ENCODE measurements at places on chromosomes 1 and 21.

- peak; percentile 78 for DNase-seq
Measured at GRCh38 chr1:205631010-205631767, 622 bp downstream of the ELK4 start.

DNA sequence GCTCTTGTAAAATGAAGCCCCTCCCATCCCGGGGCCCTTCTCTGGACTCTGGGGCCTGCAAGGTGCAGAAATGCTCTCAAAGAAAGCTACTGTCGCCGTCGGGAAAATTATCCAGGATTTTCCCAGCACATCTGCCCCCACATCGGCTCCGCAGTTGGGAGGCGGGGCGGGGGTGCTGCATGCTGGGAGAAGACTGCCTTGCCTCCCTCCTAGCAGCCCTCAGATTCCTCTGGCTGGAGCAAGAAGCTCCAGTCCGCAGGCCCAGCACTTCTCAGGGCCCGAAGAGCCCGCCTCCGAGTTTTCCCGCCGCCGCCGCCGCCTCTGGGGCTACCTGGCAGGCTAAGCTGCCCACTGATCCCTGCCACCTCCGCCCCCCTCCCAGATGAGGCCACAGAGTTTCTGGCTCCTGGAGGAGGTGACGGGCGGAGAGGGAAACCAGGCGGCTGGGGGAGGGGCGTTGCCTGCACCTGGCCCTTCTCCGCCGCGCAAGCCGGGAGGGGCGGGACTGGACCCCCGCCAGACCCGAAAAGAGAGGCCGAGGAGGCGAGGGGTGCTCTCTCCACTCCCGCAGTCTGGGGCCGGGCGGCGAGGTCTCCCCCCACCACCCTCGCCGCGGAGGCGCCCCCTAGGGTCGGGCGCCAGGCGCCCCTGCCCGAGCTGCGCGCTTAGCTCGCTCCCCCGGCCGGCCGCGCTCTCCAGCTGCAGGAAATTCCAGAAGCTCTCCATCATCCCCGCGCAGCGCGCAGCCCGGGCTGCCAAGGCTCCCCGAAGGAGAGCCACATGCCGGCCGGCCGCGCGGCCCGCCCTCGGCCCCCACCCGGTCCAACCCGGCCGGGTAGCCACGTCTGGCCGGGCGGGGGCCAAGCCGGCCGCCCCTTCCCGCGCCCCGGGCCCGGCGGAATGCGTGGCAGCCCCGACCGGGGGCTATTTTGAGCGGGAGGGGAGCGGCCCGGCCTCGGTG lies 28.8 kb downstream of the AHDC1 start:
- DNase-seq = peak; percentile 78

DNA sequence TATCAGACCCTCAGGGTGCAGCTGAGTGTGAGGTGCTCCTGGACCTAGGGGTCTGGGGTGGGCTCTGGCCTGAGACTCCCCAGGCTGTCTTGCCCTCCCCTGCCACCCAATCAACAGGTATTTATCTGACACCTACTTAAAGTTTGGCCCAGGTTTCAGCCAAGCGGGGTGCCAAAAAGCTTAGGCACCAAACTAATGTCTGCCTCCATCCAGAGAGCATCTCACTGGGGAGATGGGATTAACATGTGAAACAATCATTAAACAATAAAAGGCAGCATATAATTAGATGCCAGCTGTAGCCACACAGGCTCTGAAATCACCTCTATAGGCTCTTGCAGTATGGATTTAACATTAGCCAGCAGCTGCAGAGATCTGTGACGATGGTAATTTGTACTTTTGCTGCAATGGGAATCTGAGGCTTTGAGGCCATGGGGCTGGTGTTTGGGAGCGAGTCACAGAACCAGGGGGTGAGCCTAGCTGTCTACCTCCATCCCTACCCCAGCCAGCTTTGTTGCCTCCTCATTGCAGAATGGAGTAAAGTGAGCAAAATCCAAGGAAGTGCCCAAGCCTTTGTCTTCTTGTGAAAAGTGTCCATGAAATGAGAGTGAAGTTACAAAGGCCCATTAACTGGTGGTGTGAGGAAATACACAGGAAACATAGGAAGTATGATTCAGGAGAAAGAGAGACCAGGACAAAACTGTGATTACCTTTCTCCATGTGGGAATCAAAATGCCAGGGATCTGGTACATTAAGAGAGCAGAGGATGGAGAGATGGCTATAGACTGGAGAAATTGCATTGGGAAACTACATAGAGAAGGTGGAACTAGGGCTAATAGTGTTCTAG lies 36.1 kb downstream of the EIF2D start:
- DNase-seq = no peak

DNA sequence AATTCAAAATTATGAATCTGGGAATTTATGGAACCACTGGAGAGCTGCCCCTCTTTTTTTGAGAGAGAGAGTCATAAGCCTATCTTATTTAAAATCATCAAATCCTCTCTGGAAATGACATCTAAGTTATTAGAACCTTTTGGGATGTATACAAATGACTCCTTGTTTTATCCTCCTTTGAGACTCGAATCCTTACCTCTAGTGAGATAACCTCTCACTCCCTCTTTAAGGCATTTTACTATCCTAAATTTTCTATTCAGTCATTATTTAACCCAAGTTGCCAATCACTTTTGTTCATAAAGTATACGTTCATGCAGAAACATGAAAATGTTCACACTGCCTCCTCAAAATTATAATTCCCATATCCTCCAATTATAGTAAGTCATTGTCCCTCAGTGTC lies 313.6 kb upstream of the C1orf87 start:
- no peak for DNase-seq

GRCh38 chr1:1421147-1421906 lies at the start of gene ANKRD65:
TSS of gene ANKRD65 (minus strand) at chr1:1421276. CDS start at chr1:1421005, 271 bp downstream.
- peak; percentile 64 for DNase-seq

DNA sequence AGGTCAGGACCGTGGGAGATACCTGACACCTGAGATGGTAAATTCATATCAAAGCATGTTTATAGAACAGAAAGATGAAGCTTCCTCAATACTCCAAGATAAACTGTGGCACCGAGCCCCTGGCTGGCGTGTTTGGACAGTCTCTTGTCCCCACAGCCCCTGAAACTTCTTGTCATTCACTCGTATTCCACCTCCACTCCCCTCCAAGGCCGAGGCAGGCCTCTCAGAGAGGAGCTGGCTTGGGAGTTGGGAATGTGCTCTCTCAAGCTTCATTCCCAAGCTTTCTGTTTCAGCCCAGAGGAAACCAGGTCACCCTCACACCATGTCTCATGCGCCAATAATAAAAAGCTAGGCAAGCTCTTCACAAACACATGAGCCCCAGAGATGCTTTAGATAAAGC lies 86.1 kb downstream of the NPHP4 start:
- DNase-seq = no peak

DNA sequence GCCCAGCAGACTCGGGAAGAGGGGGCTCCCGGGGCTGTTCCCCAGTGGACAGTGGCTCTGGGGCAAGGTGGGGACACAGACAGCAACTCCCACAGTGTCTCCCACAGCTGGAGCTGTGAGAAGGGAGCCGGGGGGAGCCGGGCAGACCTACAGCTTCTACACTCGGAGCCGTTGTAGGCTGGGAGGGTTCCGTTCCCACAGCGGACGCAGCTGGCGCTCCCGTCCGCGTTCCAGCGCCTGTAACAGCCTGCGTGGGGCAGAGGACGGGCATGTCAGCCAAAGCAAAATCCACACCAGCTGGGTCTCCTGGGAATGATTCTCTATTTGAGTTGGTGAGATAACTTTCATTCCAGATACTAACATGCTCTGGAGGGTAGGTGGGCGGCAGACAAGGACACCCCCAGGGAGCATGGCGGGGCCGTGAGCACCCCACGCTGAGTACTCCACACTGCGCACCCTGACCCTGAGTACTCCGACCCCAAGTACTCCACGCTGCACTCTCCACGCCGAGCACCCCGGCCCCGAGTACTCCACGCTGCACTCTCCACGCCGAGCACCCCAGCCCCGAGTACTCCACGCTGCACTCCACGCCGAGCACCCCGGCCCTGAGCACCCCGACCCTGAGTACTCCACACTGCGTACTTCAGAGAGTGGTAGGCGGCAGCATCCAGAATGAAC lies 13.4 kb upstream of the RNF223 start:
- no peak for DNase-seq

- no peak for DNase-seq
Measured at GRCh38 chr1:185824106-185824505, 89.9 kb downstream of the HMCN1 start.

DNA sequence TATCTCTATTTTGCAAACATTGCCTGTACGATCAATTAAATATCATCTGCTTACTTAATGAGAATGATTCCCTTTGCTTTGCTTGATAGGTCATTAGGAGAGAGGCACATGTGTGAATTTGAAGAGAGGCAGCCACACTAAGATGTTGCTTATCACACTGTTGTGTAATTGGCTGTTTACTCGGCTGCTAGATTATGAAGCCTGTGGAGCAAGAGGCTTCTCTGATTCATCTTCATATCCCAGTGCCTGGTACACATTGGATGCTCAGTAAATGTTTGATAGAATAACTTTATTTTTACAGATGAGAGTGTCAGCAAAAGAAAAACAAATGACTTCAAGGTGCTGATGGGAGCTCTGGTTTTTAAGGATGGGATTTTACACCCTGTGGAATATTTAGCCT lies 156.2 kb upstream of the C8B start:
- no peak for DNase-seq

- no peak for DNase-seq
Measured at GRCh38 chr1:82978461-82979324, 1020.2 kb downstream of the TTLL7 start.

GRCh38 chr1:226481133-226481532 lies 67.4 kb upstream of the STUM start:
- no peak for DNase-seq

GRCh38 chr1:178031856-178032320 lies 62.0 kb upstream of the RASAL2 start:
- peak; percentile 70 for DNase-seq

- no peak for DNase-seq
Measured at GRCh38 chr1:88145752-88146151, 538.3 kb upstream of the PKN2 start.

DNA sequence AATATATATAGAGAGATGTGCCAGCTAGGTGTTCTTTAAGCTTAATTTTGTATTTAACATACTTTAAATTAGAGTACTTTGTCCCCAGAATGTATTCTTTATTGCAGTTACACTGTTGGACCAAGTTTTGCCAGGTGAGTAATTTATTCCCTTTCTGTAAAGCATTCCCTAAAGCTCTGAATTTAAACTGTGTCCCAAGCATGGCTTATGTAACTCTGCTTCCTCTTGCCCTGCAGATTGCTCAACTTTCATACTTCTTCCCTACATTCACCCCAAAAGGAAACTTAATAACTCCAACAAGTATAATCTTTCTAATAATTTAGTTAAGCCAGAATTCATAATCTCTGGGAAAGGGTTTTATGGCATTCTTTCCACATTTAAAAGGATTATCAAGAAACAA lies 5.6 kb downstream of the LYPLAL1 start:
- DNase-seq = no peak

DNA sequence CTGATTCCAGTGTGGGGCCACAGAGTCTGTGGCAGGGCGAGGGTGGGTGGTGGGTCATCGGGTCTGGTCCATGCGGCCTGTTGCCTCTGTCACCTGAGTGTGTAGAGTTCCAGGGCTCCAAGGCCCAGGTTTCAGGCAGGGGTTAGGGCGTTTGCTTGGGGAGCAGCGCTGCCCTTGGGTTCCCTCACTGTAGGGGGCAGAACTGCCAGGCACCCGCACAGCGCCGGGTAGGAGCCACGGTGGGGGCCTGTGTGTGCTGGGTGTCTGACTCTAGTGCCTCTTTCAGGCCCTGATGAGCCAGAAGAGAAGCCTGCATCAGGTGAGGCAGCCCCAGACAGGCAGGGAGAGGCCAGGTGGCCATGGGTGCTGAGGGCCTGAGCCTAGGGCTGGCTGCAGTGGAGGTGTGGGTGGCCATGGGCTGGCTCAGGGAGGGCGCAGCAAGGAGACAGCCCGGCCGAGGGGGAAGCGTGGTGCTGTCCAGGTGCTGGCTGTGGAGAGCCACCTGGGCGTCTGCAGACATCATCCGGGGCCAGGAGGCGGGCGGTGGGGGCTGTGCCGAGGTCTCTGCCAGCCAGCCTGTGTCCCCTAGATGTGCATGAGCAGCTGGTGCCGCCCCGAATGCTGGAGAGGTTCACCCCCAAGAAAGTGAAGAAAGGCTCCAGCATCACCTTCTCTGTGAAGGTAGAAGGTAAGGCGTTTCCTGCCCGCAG lies 72.3 kb downstream of the TRIM11 start:
- DNase-seq = no peak

DNA sequence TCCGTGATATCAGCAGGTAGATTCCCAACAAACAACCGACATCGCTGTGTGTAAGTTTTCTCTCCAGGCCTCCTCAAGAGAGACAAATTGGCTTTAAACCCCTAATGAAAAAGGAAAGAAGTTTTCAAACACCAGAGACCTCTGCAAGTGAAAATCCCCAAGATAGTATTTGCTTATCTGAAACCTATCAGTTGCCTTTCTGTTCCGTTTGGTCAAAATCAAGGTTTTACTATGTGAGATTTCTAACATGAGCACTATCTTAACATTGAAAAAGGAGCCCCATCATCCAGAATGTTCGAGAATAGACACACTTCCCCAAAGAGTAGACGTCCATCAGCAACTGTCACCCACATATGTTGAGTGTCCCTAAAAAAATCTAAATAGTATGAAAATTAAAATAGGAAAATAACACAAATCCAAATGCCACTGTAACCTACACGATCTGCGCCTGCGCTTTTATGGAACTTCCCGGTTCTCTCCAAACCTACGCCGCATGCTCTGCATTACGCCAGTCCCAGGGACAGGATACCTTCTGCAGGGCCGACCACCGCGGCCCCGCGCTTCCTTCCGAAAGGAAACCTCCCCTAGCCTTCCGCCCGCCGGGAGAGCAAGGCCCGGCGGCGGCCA lies 1.4 kb downstream of the SFPQ start:
- DNase-seq = no peak

- DNase-seq = no peak
Measured at GRCh38 chr1:100629391-100629790, 90.2 kb upstream of the VCAM1 start.

- no peak for DNase-seq
Measured at GRCh38 chr1:109404838-109405237, 7.1 kb upstream of the SORT1 start.

GRCh38 chr1:3033040-3033789 lies 11.9 kb downstream of the ACTRT2 start:
- no peak for DNase-seq

DNA sequence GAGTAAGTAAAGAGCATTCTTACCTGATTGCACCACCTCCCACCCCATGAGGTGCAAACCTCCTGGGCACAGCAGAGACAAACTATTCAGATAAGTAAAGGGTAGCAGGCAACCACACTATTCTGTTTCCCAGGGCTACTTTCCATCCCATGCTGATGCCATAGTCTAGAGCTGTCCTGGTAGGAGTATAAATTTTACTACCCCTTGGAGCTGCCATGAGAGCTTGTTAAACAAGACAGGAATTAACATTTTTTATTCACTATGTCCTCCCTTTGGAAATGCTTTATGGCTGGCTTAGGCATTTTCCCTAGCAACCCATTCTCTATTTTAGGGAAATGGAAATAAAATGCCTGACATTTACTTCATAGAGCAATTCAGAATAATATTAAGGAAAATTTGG lies 324.6 kb upstream of the USP25 start:
- no peak for DNase-seq
